ENCODE measurements at places on chromosomes 16 and 17. TPM values are rescaled to one million over a fixed set of nuclear protein-coding genes. Genes with fewer than 3 reads are reported as not detected.

DNA sequence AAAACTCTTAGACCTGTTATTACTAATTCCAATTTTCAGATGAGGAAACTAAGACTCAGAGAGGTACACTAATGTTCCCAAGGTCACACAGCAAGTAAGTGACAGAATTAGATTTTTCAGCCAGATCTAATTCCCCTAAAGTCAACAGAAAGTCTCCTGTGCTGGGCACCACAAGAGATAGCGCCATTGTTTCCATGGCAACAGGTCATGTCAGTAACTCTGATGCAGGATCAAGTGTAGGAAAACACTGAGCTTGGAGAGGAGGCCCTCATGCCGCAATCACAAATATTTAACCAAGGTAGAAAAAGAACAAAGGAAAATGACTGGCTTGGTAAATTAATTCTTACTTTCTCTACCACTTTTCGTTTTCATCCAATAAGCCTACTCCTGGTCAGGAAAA, 166.0 kb upstream of the CDH13 start:
- DNase-seq = no peak

DNA sequence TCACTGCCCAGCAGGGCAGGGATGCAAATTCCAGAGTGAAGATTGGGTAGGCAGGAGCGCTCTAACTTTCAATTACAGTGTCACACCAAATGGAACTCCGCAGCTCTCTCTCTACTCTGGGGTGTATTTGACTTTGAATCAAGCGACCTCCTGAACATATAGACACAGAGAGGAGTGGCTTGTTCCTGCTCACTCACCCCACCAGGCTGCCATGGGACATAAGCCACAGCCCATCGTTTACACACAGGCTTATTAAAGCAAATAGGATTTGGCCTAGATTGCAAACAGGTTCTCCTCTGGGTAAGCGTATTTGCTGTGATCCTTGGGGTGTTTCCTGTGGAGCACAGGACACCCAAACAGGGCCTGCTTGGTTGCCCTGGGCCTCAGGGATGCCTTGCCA, 281.6 kb upstream of the CCL2 start:
- DNase-seq = no peak

DNA sequence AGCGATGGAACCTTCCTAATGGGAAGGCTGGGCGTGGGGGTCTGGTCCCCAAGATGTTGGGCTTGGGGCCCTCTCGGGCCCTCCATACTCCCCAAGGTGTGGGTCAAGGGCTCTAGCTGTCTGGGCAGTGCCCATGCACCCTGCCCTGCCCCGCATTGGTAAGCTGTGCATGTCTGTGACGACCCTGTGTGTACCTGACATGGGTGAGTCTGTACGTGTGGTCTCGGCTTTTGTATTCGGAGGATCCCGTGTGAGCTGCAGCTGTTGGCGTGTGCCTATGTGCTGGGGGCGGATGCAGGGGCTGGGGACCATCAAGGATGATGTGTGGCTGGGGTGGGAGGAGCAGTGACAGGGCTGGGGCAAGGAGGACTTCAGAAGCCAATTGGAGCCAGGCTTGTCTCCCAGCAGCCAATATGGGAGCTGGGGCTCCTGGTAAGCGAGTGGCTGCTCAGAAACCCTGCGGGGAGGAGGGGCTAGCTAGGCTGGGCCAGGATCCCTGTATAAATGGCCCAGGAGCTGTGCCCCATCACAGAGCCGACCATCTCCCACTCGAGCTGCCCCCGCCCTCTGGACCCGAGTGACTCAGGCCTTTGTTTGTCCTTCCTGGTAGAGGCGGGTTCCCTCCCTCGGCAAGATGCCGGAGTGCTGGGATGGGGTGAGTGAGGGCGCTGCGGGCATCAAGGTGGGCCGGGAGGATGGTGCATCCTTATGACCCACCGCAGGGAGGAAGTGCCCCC, at the start of gene NDRG4:
Gene NDRG4 (plus strand): TSS at position 529 of the 737 bp plus-strand sequence. CDS start 106 bp downstream, at position 635.
- DNase-seq = peak; percentile 87

DNA sequence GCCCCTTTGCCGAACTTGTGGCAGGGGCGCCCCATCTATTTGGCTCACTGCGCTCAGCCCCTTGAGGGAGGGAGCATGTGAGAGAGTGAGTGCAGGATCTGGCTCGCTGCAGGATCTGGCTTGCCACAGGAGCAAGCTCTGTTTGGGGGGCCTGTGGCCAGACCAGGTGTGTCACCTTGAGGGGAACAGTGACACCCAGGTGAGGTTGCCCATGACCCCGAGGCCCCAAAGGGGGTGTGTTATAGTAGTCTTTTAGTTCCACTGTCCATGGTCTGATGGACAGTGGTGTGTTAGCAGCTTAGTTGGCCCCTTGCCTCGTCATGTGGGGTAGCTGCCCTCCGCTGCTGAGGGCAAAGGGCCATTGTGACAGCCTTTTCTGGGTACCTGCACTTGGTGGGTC, 41.6 kb downstream of the CCDC42 start:
- DNase-seq = no peak

DNA sequence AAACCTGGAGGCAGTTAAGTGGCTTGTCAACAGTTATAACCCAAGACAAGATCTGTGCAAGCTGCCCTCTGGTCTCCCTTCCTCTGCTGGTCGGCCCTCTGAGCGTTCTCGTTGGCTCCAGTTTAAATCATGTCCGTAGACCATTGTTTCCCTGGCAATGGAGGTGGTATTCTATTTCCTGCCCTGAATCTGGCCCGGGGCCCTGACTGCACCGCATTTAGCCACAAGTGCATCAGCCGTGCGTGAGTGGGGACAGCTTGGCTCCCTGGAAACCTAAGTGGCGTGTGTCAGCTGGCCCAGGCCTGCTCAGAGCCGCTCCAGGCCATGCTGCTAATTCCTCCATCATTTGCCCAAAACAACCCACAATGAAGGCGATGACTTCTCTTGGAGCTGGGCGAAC, 15.0 kb upstream of the MYLK3 start:
- DNase-seq = peak; percentile 15

DNA sequence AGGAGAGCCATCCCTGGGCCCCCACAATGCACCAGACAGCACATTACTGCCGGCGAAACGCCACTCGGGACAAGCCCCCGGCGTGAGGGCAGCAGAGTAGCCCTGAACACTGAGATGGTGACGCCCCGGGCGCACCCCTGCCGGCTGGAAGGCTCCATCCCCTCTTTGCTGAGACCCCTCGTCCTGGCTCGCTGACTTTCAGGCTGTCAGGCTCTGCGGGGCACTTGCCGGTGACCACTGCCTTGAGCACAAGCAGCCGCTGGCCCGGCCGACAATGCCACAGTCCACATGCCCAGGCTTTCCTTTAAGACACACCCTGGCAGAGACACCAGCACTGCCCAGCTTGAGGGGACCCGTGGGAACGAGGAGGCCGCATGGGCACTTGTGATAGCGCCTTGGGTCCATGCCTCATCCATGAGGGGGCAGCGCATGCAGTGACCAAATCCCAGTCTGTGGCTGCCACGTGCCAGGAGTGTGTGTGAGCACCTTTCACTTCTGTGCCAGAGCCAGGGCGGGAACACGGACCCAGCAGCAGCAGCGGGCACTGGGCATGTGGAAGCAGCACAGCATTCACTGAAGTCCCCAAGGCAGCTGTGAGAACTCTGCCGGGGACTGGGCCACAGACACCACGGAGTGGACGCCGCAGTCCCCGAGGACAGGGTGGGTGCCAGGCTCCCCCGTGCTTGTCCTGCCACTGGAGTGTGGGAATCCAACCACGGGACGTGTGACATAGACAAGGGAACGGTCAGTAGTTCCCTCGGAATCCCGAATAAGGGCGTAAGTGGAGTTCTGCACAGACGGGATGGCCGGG, 24.5 kb downstream of the NDUFAF8 start:
- no peak for DNase-seq

GRCh38 chr17:58364270-58364942, 12.4 kb upstream of the SUPT4H1 start:
- no peak for DNase-seq

GRCh38 chr17:66938656-66939055, 25.9 kb upstream of the CACNG4 start:
- DNase-seq = no peak

ACSM2A gene
- 0.26 TPM for polyA plus RNA-seq

RPUSD1 gene
- 6.8 TPM for polyA plus RNA-seq

C16orf92 gene
- polyA plus RNA-seq = not detected

ABCC6 gene
- polyA plus RNA-seq = 0.98 TPM

NPIPA3 gene
- polyA plus RNA-seq = 15.2 TPM

PGS1 gene
- 22.1 TPM for polyA plus RNA-seq

All from muscle of back (tissue), 13 donors.